ENCODE measurements at places on chromosomes 1 and 21. TPM values are rescaled to one million over a fixed set of nuclear protein-coding genes. Genes with fewer than 3 reads are reported as not detected.

Gene TDRD10
- not detected for total RNA-seq

Gene SPATC1L
- 3.8 TPM for total RNA-seq

Gene FNBP1L
- total RNA-seq = 24.4 TPM

Gene DDX59
- 11.1 TPM for total RNA-seq

Gene SPATA21
- not detected for total RNA-seq

Gene LDLRAD1
- not detected for total RNA-seq

Gene CFAP45
- total RNA-seq = 0.72 TPM

Gene MFAP2
- total RNA-seq = 2.5 TPM

DNA sequence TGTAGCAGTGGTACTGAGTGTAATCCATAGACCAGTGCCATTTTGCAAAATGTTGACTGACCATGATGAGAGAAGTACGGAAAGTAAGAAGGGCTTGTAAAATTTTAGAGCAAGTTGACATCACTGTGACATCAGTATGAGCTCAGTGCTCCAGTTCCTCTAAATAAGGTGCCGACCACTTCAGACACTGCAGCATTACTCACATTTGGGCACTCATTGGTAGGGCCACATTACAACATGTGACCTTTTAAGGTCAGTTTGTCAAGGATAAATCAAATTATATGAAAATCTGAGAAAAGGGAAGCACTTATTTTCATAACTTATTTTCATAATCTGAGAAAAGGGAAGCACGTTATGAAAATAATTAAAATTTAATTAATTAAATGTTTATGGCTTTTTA, 128.0 kb upstream of the ERG start:
- no peak for DNase-seq

DNA sequence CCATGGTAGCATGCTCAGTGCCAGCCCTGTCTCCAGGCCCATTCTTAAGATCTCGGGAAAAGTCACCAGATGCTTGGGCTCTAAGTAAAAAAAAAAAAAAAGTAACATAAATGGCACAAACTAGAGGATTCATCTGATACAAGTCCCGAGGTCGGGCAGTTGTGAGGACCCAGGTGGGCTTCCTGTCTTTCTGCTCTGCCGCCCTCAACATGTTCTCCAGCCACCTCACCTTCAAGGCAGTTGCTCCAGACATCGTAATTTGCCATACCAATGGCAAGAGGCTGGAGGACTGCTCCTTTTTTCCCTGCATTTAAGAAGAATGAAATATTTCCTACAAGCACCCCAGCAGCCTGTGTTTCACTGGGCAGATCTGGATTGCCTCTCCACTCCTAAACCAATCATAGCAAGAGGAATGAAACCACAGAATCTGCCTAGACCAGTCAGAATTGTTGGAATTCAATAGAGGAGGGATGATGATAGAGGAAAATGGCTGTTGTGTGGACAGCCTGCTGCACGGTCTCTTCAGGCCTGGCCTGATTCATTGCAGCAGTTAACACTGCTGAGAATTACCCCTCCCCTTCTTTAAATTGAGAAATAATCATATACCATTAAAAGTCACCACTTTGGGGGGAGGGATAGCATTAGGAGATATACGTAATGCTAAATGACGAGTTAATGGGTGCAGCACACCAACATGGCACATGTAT, 5.4 kb downstream of the HMGN2 start:
- DNase-seq = peak; percentile 19

DNA sequence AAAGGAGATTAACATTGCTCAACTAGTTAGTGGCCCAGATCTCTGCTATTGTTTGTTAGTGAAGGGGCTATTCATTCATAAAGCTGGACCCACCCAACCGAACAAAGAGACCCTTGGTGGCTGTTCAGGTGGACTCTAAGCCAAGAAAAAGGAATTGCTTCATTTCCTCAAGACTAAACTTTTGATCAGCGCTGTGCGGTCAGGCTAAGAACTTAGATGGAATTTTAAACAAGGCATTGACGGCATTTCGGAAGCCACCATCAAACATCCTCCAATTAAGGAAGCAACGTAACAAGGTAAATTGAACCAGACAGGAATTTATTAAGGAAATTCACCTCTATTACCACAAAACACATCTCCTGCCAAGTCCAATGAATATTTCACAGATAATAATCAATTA, 19.9 kb upstream of the SHCBP1L start:
- DNase-seq = no peak

- DNase-seq = no peak
Observed at GRCh38 chr1:232292818-232293217, 337.1 kb downstream of the SIPA1L2 start.

DNA sequence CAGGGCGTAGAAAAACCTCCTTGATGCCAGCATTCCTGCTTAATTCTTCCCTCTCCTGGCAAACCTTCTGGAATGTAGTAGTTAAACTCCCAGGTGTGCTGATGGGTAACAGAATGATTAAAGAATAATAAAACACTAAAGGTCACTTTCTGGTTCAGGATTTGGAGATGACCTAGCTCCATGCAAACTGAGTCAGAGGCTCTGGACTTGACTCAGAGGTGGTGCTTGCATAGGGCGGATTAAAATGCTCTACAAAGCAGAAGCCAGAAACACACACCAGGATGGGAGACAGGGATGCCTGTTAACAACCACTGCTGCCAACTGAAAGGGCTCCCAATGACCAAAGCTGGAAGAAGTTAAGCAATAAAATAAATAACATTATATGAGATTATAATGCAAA, 41.5 kb downstream of the KRTAP19-8 start:
- no peak for DNase-seq

- DNase-seq = no peak
Observed at GRCh38 chr1:3113741-3114056, 44.7 kb downstream of the PRDM16 start.

DNA sequence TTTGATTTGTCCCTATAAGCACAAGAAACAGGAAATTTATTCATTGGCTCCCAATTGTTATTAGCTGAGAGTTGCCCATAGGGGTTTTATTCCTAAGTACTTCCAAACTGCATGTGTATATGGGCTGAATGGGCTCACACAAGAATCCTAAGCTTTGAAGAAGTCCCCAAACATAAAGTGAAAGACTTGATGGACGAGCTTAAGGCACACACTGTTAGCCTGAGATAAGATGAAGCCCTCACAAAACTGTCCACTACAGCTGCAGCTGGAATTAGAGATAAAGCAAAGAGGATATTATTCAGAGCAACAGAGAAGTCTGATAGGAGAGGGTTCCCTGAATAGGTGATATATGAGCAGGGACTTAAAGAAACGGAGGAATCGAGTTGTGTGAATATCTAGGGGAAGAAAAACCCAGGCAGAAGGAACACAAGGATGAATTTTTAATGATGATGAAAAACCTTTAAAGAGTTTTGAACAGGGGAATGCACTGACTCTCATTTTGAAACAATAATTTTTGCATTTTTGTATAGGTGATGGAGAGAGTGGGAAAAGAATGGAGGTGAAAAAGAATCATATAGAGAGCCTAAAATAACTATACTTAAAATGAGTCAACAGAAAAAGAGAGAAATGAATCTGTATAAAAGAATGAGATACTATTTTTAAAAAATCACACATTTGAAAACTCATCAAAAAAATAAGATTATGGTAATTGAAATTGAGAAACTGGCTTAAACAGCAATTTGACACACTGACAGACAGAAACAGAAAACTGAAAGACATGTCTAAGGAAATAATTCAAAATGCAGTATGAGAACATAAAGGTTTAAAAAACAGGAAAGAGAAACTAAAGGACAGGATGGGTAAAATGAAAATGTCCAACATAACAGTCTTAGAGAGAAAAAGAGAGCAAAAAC, 133.6 kb upstream of the POGK start:
- no peak for DNase-seq

- no peak for DNase-seq
Observed at GRCh38 chr1:64712049-64712448, 32.8 kb upstream of the RAVER2 start.

GRCh38 chr1:172421974-172422604, 1.6 kb downstream of the C1orf105 start:
- DNase-seq = no peak

DNA sequence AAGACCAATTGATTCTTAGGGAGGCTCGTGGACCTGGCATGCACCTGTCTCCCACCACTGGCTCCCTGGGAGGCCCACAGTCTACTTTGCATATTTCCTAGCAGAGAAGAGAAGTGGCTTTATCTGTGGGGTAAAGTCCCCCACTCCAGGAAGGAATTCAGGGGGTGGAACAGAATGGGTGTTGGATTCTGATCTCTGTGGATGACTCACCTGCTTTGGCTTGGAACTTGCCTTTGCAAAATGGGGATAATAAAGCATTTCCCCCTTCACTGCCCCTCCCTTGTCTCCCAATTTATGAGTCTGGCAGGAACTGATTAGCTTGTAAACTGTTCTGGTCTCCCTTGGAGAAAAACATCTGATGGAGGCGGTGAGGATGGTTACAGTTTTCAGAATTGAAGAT, 21.2 kb upstream of the OTUD3 start:
- peak; percentile 19 for DNase-seq

- DNase-seq = peak; percentile 80
Observed at GRCh38 chr1:243850202-243850451, at the start of gene AKT3. TSS of gene AKT3 (minus strand) at chr1:243850243. CDS start at chr1:243843170, 7,073 bp downstream.

DNA sequence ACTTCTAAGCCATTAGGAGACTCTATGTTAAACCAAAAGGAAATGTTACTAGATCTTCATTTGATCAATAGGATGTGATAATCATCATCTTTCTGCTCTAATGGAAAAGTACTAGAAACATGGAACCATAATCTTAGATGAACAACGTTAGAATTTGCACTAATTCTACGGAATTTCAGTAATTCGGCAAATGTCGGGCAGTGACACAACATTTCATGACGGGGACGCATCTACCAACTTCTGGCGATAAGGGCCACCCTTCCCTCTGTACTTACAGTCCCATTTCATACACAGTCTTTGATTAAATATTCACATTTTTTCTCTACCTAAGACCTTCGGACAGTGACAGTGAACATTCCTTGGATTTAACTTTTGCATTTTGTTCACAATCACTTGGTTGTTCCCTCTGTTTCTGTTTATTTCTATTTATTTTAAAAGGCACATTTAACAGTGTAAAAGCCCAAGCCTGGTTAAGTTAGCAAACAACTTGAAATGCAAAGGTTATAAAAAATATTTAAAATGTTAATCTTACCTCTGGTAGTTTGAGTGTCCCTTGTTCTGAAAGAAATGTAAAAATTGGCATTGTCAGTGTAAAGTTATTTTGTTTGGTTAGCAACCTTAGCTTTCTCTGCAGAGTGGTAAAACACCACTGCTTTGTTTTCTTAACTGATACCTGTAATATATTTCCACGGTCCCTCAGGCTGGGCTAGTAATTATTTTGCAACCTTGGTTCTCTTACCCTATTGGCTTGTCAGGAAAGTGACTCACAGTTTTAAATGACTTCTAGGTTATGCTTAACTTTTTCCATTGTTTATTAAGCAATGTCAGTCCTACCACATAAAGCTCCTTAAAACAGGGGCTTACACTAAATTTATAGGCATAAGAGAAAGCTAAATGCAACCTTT, 276.9 kb downstream of the VAV3 start:
- no peak for DNase-seq

GRCh38 chr1:93827128-93827527, 51.9 kb downstream of the DNTTIP2 start:
- DNase-seq = no peak

GRCh38 chr1:23960291-23961020, 828 bp downstream of the PNRC2 start:
- peak; percentile 30 for DNase-seq

DNA sequence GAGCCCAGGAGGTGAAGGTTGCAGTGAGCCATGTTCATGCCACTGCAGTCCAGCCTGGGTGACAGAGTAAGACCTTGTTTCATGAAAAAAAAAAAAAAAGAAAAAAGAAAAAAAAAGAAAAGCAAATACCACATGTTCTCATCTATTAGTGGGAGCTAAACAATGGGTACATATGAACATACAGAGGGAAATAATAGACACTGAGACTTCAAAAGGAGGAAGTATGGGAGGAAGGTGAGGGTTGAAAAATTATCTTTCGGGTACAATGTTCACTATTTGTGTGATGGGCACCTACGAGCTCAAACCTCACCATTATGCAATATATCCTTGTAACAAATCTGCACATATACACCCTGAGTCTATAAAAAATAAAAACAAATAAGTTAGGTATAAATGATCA, 6.4 kb downstream of the ITGB3BP start:
- DNase-seq = no peak

- DNase-seq = no peak
Observed at GRCh38 chr1:24890887-24891286, 39.2 kb downstream of the RUNX3 start.

DNA sequence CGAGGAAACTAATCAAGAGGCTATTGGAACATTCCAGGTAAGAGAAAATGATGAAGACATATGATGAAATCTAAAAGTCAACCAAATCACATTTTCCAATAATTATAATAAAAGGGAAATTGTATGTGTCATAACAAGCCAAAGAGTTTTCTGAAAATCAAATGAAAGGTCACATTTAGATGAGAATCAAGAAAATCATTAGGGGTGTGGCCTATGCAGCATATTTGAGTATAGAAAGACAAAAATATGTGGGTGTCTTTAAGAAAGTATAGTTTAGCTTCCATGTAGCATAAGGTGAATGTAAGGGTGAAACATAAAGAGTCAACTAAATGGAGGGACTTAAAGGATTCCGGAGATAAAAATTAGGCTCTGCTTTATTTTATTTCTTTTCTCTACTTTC, 9.2 kb upstream of the RNPC3 start:
- no peak for DNase-seq

- DNase-seq = no peak
Observed at GRCh38 chr1:19462781-19463503, 22.4 kb downstream of the CAPZB start.

DNA sequence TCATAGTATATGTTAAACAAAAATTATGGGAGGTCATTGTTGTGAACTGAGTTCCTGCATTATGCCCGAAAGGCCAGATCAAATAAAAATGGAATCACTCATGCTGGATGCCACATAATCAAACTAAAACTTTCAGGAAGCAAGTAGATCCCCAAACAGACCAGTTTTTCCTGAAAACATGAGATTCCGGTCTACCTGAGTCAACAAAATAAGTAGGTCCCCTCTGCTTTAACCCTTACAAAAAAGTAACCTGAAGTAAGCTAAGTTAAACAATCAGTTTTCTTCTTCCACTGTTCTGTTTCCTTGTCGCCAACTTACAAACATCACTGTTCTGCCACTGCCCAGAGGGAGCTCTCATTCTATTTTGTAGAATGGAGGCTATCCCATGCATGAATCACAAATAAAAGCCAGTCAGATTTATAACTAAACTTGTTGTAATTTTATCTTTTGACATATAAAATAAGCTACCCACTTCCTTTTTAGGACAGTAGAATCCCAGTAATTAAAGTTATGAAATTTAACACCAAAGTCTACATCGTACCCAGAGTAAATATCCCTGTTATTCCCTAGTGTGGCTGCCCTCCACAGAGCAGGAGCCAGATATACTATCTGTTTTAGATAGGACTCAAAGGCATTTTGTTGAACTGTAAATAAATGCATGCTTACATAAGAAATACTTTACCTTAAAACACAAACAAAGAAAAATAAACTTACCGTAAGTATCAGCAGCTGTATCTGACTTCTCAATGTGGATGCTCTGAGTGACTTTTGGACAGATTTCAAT, 149.4 kb downstream of the TIAM1 start:
- no peak for DNase-seq

All from IMR-90 (cell line).